ENCODE measurements at places on chromosomes 16 and 17.

GRCh38 chr17:74861662-74862107, 2.0 kb upstream of the GRIN2C start:
- DNase-seq = no peak

DNA sequence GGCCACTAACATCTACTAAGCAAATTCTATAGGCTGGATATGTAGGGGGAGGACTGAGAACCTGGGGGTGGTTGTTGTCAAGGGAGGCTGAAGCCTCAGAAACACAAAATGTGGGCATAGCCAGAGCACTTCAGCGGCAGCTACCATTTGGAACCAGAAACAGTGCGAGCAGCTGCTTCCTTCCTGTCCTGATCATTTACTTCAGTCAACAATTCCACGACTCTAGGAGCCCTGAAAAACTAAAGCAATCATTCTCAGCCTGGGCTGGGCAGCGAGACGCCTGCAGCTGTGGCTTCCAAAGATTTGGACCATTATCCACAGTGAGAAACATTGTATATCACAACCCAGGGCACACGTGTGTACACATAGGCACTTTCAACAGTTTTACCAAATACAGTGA, 93.9 kb upstream of the WSCD1 start:
- DNase-seq = no peak

DNA sequence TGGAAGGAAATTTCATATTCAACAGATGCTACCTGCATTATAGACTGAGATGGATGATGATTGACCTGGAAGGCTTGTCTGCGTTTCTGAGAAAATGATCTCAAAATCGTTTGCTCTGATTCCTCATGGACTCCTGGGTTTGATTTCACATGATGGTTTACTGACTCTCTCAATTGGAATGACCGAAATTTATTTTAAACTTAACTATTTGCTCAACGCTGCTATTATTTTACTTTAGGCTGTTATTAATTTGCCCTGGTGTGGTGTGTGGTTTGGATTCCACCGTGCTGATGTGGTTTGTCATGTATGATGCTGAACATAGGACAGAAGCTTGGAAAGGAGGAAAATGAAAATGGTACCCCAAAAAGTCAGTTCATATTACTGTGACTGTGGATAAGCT, 37.3 kb upstream of the ELAC2 start:
- DNase-seq = no peak

- DNase-seq = no peak
These were observed 114.9 kb upstream of the CDH5 start for GRCh38 chr16:66251476-66252160.

DNA sequence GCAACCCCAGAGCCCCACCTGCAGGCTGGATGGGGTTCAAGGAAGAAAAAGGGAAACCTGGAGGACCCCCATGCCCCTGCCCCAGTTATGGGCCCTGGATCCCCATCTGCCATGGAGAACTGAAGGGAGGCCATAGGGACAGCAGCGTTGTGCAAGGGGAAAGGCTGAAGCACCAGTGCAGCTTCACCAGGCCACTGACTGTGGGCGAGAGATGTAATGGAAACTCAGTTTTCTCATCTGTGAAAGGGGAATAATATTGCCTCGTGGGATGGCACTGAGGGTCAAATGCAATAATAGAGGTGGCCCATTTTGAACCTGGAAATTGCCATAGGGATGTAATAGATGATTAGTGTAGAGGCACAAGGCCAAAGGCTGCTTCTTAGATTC, 9.9 kb upstream of the TSPOAP1 start:
- no peak for DNase-seq

DNA sequence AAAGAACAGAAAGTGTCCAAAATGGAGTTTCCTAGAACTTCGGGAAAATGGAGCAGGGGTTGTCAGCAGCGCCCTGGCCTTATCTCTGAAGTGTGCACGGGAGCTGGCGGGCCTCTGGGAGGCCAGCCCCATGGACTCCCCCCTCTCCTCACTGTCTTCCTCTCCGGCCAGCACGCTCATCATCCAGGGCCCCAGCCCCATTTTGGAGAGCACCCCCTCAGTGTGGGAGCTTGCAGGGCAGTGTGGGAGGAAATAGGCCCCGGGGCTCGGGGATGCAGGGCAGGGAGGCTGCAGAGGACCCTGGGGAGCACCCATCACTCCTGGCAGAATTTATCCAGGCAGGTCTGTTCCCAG, 4.9 kb upstream of the PABPN1L start:
- no peak for DNase-seq

DNA sequence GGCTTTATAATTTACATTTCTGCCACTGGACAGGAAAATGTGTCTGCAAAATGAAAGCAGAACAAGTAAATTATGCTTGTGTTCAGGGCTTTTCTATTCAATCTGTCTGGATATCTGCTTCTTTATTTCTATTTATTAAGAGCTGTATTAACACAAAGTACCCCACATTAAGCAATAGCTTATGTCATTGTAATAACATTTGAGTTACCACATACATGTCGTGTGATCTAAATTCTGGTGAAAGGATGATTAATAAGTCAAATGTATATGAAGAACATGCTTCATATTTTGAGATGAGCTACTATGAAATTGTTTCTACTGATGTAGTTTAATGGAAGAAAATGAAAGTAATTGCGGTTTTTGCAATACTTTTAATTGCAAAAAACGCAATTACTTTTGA, 238.2 kb downstream of the KCNJ2 start:
- DNase-seq = no peak

DNA sequence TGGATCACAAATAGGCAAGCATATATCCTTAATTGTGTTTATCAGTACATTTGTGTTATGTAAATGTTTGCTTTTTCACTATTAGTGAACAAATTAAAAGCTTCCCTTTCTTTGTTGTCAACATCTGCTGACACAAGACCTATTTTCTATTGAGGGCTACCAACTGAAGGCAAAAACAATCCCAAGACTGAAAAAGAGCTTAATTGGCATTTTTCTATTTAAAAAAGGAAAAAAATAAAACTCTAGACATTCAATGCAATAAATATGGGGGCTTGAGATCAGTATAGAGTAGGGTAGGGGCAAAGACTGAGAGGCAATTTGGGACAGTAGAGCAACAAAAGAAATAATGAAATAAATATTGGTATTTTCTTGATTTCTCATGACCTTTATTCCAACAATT, 24.2 kb downstream of the OMG start:
- no peak for DNase-seq

GRCh38 chr16:4792951-4793513, 2.1 kb upstream of the SMIM22 start:
- DNase-seq = no peak

GRCh38 chr17:36885153-36885735, 52.0 kb upstream of the LHX1 start:
- DNase-seq = no peak

- peak; percentile 30 for DNase-seq
These were observed 23.9 kb downstream of the SLC39A11 start for GRCh38 chr17:73068322-73069153.

- DNase-seq = no peak
These were observed 10.9 kb downstream of the CTRB2 start for GRCh38 chr16:75195811-75196790.

DNA sequence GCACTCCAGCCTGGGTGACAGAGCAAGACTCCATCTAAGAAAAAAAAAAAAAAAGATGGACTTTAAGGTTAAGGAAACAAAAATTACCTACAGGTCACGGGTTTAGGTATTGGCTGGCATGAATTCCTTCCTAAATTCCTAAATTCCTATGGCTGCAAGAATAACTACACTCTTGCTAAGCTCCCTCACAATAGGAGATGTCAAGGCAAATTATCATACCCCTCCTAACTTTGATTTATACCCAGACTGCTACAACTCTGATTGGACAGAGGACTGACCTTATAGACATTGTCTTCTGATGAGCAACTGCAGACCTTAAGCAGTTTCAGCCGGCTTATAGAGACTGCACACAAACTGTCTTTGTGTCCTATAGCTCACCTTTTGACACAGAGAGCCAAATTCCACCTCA, 25.1 kb upstream of the TMC7 start:
- DNase-seq = no peak

DNA sequence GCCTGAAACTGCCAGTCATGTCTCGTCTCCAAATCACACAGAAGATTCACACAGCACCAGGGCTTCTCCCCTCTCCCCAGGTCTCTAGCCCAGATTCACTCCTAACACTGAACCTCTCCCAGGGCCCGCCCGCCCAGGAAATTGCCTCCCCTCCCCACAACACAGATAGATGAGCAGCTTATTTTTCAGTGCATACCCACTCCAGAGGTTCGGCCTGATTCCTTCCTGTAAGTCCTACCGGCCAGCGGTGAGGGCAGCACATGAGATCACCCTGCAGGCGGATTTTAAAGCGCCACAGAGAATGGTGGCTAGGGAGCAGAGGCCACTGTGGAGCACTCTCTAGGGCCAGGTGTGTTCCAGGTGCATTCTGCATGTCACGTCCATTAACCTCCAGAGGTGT, 301.8 kb downstream of the IRF8 start:
- DNase-seq = no peak

GRCh38 chr16:29116980-29117379, 132.1 kb downstream of the LAT start:
- no peak for DNase-seq

GRCh38 chr17:47225911-47226688, 17.0 kb downstream of the MYL4 start:
- DNase-seq = no peak

DNA sequence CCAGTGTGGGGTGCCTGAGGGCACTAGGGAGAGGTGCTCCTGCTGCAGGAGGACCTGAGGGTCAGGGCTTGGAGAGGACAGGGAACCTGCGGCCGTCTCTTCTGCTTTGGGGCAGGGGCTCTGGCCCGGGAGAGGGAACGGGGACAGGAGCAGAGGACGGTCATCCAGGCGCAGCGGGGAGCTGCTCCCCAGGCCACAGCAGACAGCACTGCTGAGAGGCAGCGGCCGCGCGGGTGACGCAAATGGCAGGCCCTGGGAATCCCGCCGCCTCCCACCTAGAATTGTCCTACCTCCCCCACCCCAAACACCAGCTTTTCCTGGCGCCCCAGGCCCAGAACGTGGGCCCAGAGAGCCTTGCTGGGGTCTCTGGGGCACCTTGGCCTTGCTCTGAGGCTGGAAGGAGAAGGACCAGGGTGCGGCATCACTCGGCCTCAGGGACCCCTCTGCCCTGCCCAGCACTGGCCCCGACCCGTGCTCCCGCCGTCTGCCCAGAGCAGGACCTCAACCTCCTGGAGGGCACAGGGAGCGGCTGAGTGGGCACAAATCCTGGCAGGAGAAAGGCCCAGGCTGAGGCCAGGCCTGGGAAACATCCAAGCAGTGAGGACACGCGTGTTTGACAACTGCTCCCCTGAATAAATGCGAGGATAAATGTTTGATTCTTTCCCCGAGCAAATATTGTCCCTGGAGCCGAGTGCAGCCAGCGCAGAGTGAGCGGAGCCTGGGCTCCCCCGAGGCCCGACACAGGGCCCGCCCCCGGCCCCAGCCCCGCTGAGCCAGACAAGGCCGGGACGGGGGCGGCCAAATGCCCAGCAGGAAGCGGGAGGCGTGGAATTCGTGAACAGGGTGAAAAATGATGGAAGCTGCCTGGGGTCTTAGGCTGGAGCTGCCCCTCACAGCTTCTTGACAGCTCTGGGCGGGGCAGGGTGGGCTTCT, 8.5 kb downstream of the SSTR5 start:
- no peak for DNase-seq

DNA sequence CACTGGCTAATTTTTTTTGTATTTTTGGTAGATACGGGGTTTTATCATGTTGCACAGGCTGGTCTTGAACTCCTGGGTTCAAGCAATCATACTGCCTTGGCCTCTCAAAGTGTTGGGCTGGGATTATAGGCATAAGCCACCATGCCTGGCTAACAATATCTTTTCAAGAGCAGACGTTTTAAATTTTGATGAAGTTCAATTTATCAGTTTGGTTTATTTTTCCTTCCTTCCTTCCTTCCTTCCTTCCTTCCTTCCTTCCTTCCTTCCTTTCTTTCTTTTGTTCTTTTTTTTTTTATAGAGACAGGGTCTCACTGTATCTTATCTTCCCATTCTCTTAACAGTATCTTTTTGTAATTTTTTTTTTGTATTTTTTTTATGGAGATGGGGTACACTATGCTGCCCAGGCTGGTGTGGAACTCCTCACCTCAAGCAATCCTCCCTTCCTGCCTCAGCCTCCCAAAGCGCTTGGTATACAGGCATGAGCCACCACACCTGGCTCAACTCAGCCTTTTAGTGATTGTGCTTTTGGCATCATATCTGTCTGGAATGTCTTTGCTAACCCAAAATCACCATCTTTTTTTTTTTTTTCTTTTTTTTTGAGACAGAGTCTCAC, 13.6 kb upstream of the GIP start:
- no peak for DNase-seq

DNA sequence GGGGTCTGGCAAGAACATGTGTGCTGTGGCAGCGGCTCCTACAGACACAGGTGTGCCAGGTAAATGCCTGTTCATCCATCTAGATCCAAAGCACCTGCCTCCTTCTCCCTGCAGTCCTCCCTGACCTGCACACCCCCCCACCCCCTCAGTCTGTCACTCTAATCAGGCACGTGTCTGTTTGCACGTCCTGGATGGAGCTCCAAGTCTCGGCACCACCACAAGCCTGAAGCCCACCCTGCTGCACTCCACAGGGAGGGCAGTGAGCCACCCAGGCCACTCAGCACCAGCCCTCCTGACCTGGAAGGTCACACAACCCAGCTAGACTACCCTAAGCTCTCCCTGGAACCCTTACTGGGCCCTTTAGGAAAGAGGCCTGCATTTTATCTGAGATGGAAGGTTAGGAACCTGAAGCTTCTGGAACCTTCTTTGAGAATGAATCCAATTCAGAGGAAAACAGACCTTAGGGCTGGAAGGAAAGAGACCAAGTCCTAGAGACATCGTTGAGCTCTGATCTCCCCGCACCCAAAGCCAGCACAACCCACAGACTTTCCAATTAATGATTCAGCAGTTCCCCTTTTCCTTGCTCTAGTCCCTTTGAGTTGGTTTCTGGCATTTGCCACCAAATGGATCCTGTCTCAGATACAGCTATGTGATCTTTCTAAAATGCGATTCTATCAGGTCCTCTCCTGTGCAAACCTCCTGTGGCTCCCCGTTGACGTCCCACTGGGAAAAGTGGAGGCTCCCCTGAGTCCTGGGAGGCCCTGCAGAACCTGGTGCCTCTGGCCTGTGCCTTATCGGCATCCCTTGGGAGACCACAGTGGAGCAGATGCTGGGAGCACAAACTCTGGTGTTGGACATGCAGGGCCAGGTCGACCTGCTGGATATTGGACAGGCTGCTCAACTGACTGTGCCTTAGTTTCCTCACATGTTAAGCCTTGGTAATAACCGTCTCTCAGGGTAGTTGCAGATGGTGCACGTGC, 67.9 kb downstream of the PRMT7 start:
- DNase-seq = no peak

GRCh38 chr17:43398724-43399595, at the start of gene ARL4D:
Gene ARL4D (plus strand): TSS chr17:43398993. CDS start chr17:43399733, 740 bp downstream.
- DNase-seq = peak; percentile 50

- DNase-seq = no peak
These were observed 16.5 kb upstream of the SOX9 start for GRCh38 chr17:72104164-72104862.

GRCh38 chr16:2023092-2024031, 3.3 kb upstream of the NHERF2 start:
- DNase-seq = peak; percentile 93

DNA sequence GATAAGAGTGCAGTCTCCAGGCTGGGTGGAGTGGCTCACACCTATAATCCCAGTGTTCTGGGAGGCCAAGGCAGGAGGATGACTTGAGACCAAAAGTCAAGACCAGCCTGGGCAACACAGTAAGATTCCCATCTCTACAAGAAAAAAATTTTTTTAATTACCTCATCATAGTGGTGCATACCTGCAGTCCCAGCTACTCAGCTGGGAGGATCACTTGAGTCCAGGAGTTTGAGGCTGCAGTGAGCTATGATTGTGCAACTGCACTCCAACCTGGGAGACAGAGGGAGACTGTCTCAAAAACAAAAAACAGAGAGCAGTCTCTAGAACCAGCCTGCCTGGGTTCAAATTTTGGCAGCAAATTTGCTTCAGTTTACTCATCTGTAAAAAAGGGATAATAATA, 45.2 kb downstream of the WDR59 start:
- DNase-seq = no peak
